Naive thymus-derived CD8-positive, alpha-beta T cell (primary cell): ENCODE measurements at places on chromosomes 4 and X.

DNA sequence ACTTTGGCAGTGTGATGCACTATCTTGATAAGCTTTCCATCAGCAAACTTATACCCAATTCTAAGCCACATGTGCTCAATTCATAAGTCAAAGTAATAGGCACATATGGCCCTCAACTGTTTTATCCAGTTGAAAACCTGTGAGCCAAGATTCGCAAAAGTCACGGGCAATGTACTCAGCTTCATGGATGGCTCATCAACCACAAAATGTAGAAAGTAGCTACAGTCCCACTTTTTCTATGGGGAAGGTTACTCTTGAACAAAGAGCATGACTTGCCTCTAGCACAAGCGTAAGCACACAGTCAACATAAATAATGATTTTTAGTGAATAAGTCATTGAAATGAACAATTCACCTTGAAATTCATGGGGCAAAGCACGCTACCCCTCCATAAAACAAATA is 25.1 kb upstream of the DDX53 start:
- DNase-seq, result no peak

GRCh38 chr4:122583906-122584305 is 37.0 kb downstream of the IL21 start:
- DNase-seq, result no peak

- no peak for DNase-seq
Observed at GRCh38 chr4:128757712-128758111, 51.8 kb upstream of the JADE1 start.

DNA sequence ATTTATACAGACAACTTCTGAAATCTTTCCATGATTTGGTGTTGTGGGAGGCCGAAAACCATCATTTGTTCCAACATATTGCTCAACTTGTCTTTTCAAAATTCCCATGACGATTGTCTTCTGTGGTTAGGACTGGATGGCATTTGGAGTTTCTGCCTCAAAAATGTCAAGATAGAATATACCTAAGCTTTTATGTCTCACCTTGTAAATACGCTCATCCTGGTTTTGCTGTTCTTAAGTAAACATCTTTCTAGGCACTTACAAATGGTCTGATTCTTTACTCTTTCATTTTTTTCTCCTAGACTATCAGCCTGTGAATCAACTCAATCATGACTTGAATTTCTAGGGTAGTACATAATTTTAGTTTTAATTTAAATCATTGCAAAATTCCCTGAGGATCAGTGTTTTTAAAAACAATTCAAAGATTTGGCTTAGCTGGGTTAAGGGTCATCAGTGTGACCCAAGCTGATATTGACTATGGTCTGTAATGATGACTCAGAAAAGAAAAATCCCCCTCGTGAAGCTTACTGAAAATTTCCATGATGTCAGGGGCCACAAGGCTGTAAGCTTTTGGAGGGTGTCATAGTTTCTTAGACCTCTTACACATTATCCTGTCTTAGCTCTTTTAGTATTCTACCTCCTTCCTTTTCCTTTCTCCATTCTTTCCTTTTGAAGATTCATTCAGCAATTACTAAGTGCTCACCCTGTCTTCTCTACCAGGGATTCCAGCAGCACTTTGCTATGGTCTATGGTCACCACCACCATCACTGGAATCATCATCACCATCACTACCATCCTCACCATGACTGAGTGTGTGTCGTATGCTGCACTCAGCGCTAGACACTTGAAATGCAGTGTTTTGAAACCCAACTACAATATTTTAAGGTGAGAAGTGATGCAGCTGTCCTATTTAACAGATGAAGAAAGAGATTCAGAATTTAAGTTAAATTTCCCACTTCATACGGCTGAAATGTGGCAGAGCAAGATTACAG is 124.4 kb downstream of the CPE start:
- DNase-seq, result no peak

GRCh38 chrX:17737710-17737985 is 355 bp downstream of the SCML1 start:
- peak; percentile 67 for DNase-seq

- no peak for DNase-seq
Observed at GRCh38 chrX:11273544-11273943, 19.7 kb upstream of the AMELX start.

- DNase-seq, result no peak
Observed at GRCh38 chrX:24668111-24668510, 21.0 kb upstream of the PCYT1B start.

- no peak for DNase-seq
Observed at GRCh38 chr4:14513471-14513870, 488.8 kb upstream of the CPEB2 start.

- no peak for DNase-seq
Observed at GRCh38 chr4:80619070-80619674, 283.6 kb downstream of the CFAP299 start.

DNA sequence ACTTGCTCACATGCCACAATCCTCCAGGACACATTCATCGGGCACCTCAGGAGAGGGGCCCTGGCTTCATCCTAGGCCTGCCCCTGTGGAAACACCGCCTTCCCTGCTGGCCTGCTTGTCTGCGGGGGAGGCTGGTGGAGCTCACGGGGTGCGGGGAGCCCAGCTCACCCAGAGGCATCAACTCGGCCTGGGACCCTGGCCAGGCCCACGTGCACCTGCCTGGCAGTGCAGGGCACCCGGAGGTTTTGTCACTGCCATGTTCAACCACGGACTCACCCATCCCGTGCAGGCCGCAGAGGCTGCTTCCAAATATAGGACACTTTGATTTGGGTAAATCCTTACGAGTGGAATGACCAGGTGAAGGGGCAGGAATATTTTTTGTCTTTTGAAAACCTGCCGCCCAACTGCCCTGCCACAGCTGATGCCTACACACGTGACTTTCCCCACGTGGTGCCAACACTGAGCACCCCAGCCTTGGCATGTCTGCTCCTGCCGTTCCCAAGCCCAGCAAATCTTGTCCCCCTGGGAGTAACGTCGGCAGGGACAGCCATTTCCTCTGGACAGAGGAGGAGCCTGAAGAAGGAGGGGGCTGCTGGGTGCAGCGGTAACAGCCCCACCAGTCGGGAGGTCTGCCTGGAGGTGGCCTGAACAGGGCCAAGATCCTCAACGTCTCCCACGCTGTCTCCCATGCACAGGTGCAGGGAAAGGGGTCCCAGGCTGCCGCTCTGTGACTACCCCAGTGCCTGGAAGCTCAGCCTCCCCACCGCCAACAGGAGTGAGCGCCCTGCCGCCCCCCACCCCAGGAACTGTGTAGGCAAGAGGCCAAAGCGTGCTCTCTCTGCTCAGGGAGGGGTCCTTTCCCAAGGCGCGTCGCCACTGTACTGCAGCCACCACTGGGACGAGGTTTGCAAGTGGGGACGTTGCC is 8.5 kb downstream of the MXD4 start:
- DNase-seq, result no peak

- DNase-seq, result no peak
Observed at GRCh38 chr4:38387819-38388218, 276.2 kb upstream of the KLF3 start.

DNA sequence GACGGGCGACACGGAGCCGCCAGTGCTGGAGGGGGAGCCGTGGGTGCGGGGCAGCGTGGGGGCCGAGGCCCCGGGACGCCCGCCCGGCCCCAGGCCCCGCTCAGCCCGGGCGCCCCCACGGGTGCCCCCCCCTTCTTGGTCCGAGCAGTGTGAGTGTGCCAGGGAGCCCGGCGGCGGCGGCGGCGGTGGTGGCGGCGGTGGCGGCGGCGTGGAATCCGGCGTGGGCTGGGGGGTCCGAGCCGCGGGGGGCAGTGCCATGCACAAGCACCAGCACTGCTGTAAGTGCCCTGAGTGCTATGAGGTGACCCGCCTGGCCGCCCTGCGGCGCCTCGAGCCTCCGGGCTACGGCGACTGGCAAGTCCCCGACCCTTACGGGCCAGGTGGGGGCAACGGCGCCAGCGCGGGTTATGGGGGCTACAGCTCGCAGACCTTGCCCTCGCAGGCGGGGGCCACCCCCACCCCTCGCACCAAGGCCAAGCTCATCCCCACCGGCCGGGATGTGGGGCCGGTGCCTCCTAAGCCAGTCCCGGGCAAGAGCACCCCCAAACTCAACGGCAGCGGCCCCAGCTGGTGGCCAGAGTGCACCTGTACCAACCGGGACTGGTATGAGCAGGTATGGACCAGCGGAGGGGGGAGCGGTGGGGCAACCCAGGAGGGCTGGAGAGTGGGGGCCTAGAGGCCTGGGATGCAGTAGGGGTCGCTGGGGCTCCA is 466 bp downstream of the DLG3 start:
- no peak for DNase-seq

DNA sequence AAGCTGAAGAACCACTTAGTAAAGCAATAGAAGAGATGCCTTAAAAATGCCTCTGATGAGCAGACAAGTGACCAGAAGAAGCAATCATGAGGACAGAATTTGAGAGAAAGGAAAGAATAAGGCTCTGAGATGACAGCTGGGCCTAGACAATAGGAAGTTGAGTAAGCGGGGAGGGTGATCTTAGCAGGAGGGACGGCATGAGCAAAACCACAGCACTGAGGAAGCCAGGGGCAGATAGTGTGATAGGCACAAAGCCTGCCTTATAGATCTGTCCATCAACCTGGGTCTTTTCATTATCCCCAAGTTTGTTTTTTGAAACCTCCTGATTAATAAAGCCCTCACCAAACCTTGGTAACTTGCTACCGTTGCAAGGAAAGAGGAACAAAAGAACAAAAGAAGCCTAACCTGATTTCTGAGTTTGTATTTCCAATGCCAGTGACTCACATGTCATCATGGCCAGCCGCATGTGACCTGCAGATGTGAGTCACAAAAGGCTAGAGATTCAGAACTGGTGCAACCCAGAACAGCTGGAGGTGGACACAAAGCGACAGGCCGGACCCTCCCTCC is 55.7 kb upstream of the PPARGC1A start:
- no peak for DNase-seq

DNA sequence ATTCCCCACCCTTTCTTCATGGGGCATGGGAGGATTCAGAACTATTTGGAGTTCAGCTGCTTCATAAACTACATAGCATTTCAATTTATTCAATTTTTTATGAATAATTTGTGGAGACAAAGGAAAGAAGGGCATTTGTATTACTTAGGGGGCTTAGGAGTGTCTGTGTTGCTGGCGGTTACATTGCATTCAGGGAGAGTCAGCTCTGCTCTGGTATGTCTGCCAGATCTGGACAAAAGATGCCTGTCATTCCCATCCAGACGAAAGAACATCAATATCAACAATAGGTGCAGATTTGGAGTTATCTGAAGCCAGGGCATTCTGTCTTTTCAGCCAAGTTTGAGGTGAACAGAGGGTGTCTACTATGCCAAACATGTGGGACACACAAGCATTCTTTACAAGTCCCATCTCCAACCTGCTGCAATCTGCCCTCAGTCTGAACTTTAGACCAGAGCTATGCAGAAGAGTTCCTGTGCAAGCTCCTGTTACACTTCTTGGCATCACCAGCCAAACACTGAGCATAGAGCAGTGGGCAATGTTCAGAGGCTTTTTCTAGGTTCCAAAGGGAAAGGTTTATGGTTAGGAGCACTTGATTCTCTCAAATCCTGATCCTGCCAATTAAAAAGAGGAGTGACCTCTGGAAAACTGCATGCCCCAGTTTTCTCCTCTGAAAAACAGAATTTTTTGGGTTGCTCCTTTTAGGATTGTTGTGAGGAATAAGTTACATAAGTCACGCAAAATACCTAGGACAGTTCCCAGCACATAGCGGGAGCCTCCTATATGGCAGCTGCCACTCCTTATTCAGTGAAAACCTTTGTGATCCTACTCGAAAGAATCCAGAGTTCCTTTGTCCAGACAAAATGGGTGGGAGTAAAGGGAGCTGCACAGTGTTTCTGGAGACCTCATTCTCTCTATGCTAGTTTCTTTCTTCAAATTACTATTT is 719.5 kb upstream of the SLIT2 start:
- no peak for DNase-seq

GRCh38 chr4:8607603-8608481 is 15.3 kb downstream of the CPZ start:
- DNase-seq, result peak; percentile 19

GRCh38 chr4:119745351-119745750 is 116.7 kb upstream of the PDE5A start:
- DNase-seq, result no peak

DNA sequence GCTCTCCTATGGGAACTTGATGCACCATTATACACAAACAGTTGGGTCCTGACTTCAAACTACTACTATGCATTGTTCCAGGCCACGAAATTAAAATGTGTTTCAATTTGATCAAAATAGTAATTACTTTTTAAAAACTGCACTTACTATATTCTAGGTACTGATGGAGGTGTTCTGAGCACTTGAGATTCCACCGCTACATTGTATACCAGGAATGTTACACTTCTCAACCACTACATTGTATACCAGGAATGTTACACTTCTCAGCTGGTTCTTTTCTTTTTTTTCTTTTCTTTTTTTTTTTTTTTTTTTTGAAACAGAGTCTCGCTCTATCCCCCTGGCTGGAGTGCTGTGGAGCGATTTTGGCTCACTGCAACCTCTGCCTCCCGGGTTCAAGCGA is 77.9 kb downstream of the ELOVL6 start:
- no peak for DNase-seq

DNA sequence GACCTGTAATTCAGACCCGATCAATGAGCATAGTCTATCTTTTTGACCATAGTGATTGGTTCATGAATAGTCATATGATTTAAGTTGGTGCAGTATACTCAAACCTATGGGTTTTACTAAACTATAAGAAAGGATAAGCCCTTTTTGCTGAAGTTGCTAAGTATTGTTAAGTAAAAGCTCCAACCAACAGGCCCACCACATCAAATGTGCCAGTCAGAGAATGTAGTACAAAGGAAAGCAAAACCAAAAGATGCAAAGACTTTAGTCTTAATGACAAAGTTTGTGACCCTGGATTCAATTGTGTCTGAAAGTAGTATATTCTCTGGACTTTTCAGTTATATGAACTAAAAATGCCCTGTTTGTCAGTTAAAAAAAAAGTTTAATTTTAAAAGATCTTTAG is 208.1 kb upstream of the TET2 start:
- peak; percentile 79 for DNase-seq

GRCh38 chr4:150976478-150977118 is 38.5 kb downstream of the LRBA start:
- DNase-seq, result no peak

DNA sequence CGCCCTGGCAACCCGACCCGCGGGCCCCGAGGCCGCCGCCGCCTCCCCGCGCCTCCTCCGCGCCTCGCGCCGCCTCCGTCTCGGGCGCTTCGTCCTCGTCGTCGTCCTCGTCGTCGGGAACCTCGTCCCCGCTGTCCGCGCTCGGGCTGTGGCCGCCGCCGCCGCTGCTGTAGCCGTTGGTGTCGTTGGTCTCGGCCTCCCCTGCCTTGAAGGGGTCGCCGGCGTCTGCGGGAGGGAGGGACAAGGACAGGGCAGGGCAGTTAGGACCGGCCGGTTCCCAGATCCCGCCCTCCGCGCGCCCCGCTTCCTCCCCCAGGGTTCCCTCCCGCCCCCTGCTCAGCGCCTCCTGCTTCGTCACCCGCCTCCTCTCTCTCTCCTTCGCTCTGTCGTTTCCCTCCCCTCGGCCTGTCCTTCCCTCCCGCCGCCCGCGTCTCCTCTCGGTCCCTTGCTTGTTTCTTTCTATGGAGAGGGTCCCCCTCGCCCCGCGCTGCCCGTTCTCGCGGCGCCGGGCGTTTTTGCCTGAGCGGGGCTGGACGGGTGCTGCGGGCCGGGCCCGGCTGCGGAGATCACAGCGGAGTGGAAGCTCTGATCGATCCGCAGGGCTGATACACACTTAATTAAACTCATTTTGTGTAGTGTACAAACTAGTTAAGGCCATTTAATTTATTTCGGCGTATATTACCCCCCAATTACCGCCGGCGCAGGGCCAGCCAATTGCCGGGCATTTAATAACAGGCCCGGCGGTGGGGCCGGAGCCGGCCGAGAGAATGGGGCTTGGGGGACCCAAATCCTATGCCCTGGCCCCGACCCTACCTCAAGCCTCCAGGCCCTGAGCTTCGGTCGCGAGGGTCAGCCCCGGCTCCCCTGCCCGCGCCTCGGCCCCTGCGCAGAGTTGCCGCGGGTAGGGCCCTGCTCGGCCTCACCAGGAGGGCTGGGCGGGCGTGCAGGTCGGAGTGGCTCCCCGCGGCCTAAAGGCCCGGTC is 2.4 kb downstream of the NKX1-1 start:
- peak; percentile 15 for DNase-seq
